ENCODE measurements at places on chromosomes 7 and 10.

DNA sequence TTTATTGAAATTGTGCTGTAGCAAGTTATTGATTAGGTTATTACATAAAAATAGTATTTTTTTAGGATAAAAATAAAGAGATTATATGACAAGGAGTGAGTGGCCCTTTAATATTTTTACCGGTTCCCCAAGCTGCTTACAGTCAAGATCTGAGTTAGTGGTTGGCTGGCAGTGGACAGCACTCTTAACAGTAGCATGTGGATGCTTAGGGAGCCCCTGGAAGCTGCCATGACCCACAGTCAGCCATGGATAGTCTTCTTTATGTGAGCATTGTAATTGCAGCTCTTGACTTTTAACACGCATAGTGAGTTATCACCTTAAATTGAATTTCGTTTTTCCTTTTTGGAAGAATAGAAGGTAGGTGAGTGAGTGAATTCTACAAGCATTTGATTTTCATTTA lies 22.1 kb downstream of the RAB18 start:
- no peak for DNase-seq

GRCh38 chr7:937856-938484 lies 16.5 kb downstream of the ADAP1 start:
- DNase-seq = no peak

DNA sequence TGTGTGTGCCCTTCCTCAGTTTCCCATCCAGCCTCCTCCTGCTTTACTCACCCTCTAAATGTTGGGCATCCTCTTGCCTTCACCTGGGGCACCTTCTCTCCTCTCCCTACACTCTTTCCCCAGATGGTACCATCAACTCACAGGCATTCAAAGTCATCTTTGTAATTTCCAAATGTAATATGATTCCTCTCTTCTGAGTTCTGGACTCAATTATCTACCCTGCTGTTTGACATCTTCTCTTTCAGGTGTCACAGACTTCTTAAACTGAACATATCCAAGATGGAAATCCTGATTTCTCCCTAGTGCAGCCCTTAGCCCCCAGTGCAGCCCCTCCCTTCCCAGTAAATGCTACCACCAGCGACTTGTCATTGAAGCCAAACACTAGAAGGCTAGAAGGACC lies 422.8 kb downstream of the KCNMA1 start:
- no peak for DNase-seq

DNA sequence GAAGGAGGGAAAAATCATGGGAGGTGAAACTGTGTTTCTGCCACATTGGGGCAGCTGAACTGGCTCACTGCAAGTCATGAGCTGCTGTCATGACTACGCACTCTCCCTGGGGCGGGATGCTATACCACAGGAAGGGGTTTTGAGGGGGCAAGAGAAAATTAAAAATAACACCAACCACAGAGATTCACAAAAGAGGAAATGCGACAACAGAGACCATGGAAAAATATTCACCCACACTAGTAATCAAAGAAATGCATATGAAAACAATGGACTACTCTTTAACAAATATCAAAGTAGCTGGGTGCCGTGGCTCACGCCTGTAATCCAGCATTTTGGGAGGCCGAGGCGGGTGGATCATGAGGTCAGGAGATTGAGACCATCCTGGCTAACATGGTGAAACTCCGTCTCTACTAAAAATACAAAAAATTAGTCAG lies 65.2 kb upstream of the TM9SF3 start:
- peak; percentile 48 for DNase-seq

DNA sequence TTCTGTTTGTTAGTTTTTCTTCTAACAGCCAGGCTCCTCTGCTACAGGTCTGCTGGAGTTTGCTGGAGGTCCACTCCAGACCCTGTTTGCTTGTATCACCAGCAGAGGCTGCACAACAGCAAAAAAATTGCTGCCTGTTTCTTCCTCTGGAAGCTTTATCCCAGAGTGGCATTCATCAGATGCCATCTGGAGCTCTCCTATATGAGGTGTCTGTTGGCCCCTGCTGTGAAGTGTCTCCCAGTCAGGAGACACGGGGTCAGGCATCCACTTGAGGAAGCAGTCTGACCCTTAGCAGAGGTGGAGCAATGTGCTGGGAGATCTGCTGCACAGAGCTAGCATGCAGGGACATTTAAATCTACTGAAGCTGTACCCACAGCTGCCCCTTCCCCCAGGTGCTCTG lies 26.7 kb upstream of the CROT start:
- DNase-seq = no peak

- no peak for DNase-seq
Measured at GRCh38 chr7:90594751-90595317, 1.3 kb upstream of the CDK14 start.

DNA sequence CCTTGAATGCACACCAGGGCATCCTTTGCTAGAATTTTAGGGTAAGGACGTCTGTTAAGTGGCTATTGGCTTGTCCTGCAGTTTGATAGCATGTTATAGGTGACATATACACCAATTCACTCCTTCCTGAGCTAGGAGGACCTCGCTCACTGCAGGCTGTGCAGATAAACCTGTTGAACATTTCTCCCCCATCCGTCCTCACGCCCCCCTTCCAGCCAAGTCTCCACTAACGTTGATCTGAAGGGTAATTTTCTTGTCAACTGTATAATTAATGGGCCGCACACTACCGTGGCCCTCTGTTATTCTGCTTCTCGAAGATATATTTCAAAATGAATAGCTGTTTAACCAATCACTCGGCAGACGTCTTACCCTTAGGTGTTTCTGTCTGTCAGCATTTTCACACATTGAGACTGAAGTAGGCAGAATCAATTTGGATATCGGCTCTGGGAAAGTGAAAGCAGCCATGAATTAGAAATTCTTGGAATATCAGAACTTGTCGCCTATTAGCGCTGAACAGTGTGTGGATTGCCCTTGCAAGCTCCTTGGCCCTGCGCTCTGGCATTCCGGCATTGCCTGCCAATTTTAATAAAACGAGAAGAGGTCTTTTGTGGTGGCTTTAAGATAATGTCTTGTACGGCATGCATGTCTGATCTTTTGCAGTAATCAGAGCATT lies 905.3 kb downstream of the TYW1 start:
- no peak for DNase-seq

DNA sequence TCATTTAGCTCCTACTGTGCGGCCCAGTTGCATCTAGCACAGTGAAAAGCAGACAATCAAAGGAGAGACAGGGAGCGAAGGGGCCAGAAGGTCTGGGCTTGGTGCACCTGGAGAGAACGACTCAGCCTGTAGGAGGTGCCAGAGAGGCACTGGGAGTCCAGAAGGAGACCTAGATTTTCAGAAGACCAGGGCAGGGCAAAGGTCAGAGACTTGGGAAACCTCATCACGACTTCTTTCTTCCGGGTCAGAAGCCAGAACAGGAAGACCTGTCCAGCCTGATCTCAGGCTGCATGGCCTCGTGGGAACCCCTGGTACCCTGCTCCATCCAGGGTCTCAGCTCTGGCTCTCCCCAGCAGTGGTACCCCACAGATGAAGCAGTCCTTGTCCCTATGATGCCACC lies 5.2 kb downstream of the AGAP3 start:
- no peak for DNase-seq

DNA sequence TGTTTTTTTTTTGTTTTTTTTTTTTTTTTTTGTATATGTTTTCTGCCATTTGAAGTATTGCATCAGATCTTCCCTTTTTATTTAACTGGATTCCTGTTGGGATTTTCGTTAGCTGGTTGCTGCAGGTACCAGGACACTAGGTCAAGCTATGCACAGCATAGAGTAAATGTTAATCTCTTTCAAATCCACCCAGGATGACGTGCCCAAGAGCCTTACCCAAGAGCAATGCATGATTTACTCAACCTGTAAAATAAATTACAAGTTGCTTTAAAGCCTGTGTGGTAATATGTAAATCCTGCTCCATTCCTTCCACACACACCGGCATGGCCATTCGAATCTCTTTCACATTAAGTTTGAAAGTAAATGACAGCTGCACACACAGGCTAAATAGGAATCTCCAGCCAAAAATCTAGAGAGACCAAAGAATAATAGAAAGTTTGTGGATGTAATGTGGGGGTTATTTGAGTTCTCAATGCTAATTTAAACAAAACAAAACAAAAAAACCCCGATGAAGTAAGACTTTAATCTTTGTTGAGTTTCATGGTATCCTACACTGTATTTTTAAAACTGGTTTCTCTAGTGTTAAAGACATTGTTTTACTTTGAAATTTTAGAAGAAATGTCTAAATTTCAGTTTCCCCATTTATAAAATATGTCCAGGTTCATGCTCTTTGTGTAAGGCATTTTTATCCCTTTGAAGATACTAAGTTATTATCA lies 167.9 kb downstream of the FRMD4A start:
- DNase-seq = no peak

- no peak for DNase-seq
Measured at GRCh38 chr7:21364801-21365271, 63.0 kb upstream of the SP4 start.

DNA sequence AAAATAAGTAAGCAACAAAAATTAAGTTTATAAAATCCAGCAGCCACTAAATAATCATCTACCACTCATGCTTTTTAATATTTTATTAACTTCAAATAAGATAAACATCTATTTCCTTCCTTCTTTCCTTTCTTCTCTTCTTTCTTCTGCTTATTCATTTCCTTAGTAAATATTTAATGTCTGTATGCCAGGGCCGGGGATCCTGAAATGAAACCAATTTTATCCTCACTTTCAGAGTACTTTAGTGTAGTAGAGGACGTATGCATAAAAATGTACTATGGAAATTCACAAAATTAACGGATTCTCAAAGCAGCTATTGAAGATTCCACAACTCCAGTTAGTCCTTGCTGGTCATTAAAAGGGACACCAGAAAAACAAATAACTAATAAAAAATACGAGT lies 224.7 kb downstream of the VTI1A start:
- no peak for DNase-seq

DNA sequence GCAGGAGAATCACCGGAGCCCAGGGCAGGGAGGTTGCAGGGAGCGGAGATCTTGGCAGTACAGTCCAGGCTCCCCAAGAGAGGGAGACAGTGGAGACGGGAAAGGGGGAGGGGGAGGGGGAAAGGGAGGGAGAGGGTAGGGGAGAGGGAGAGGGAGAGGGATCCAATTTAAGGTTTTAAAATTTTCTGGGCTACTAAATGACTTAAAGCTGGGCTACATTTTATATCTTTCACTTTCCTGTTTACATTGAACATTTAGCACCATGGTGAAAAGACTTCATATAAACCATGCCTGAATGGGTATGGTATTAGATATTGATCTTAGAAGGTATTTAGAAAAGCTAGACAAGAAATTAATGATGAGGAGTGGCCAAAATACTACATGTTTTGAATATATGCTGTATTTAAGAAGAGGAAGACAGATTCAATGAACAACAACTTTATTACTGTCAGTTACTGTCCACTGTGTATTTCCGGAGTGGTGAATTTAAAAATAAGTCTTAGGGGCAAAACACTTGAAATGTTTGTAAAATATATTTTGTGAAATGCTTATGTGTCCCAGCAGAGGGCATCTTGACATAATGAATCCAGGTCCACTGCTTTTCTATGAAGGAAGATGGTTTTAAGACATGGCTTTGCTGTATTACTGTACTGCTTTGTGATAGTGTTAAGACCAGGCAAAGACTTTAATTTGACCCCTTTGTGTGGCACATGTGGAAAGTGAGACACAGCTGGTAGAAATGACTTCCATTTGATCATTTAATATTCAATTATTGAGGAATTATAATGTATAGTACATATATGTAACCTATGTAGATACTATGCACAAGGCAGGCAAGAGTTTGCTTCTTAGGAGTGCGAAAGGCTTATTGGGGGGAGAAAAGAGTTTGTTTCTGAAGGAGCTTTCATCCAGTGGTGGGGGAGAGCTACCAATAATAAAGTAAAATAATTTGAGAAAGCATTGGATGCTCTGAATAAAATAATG lies 52.8 kb downstream of the NRF1 start:
- DNase-seq = no peak

GRCh38 chr7:24668927-24669635 lies 88.2 kb downstream of the GSDME start:
- DNase-seq = no peak

DNA sequence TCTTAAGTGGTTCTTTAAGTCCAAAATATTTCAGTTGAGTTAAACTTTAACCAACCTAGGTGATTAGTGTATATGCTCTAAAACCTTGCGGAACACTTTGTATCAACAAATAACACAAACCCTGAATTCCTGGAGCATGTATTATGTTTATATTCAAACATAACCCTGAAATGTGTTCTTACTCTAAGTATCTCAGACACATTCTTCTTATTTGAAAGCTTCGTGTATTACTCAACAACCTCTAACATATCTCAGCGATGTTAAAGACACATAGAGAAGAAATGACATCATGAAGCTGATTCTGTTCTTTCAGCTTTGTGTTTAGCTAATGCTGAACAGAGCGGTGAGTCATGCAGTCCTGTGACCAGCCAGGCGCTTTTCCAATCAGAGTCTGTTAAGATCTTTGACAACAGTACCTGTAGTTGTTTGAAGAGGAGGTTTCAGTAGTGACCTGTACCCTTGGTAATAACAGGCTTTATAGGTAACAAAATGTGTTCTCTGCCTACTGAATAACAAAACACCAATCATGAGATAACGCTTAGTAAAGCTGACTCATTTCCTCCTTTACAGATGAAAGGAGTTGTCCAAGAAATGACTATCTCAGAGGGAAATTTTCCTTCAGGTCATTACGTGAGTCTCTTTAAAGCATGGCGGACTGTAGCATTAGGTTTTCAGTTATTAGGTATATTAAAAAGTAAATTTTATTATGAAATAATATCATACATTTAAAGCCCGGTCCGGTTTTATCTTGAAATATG lies 67.3 kb upstream of the KLF6 start:
- peak; percentile 50 for DNase-seq

- DNase-seq = no peak
Measured at GRCh38 chr10:3886191-3886590, 101.2 kb upstream of the KLF6 start.

- no peak for DNase-seq
Measured at GRCh38 chr7:5777932-5778331, 3.5 kb downstream of the RNF216 start.

DNA sequence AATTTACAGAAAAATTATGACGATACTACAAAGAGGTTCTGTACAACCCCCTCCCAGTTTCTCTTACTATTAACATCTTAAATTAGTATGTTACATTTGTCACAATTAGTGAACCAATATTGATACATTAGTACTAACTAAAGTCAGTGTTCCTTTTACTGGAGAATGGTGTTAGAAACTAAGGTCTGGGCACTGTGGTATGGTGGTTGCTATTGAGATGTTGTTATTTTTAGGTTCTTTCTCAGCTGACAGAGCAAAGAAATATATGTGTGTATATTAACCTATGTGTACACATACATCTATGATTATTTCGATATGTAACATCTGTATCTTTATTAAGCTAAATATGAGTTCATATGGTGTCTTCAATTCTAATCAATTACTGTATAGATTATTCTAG lies 11.7 kb upstream of the CFTR start:
- no peak for DNase-seq

GRCh38 chr10:8874268-8874667 lies 819.8 kb downstream of the GATA3 start:
- DNase-seq = no peak

GRCh38 chr7:94389381-94389780 lies 5.3 kb upstream of the COL1A2 start:
- no peak for DNase-seq

Measured in stimulated activated CD8-positive, alpha-beta memory T cell treated with anti-CD3 and anti-CD28 coated beads, Interleukin-15, amount 100 ng/mL, for 4 hours (primary cell).